ENCODE measurements at places on chromosomes 16 and 17.
A peak's percentile ranks its signal among the peaks of the same experiment; 100 is the strongest.

GRCh38 chr16:47060596-47060995, 83.1 kb downstream of the NETO2 start:
- DNase-seq, result no peak

- DNase-seq, result no peak
Measured at GRCh38 chr17:47252209-47252608, 1.4 kb upstream of the ITGB3 start.

DNA sequence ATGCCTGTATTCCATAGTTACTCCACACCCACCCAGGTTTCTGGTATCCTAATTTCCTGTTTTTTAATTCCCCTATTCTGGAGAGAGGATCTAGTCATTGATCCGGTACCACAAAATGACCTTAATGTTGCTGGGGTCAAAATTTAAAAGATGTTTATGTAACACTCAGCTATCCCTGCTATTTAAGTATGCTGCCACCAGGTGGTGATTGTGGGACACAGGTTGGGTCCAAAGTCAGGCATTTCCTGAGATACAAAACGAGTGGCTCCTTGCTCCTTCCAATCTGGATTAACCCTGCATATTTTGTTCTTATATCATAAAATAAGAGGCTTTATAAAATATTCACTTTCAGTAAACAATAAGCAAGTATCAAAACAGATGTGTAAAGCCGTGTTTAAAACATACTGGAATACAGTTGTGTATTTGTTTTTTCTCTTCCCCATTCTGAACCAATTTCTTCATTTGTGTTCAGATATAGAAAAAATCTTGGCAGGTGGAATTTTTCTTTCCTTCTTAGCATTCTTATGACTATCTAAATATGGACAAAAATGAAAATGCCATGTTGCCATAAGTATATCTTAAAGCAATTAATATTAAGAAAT, 16.3 kb downstream of the HS3ST4 start:
- DNase-seq, result no peak

DNA sequence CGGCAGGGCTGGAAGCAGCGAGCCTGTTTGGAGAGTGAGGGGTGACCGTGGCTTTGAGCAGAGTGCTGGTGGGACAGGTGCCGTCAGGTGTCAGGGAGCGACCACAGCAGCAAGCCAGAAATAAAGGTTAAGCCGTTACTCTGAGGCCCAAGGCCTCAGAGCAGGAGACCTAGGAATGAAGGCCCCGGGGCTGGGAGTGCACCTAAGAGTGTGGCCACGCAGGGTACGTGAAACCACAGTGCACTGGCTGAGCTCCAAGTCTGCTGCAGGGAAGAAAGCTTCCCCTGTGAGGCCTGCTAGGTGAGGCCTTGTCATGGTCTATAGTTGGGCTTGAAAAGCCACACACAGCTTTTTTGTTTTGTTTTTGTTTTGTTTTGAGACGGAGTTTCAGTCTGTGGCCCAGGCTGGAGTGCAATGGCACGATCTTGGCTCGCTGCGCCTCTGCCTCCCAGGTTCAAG, 8.7 kb downstream of the CLUAP1 start:
- DNase-seq, result no peak

GRCh38 chr16:71499775-71500364, 10.7 kb upstream of the ZNF19 start:
- DNase-seq, result peak; percentile 22

- no peak for DNase-seq
Measured at GRCh38 chr16:89166696-89167424, 4.7 kb upstream of the CDH15 start.

DNA sequence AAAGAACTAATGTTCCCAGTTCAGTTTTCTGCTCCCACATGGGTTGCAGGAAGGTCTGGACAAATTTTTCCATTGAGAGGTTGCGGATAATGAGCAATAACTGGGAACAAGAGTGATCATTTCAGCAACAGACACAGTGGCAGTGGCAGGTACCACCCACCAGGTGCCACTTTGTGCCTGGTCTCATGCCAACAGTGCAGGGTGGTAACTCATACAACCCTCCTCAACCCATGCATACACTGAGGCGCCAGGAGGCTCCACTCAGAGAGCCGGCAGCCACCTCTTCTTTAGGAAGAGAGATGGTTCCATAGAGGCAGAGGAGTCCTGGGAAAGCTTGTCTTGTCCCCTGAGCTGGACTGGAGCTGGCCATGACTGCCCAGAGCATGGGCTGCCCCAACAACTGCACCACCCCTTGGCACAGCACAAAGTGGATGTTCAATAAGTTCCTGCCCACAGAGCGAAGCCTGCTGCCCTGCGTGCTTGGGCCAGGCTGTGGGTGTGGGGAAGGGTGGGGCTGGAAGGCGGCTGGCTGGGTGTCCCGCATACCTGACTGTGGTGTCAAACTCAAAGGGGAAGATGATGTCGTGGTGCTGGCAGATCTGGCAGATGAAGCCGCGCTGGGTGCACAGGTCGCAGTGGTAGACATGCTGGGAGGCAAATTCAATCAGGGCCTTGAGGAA, 6.4 kb upstream of the ARHGAP27 start:
- DNase-seq, result no peak

DNA sequence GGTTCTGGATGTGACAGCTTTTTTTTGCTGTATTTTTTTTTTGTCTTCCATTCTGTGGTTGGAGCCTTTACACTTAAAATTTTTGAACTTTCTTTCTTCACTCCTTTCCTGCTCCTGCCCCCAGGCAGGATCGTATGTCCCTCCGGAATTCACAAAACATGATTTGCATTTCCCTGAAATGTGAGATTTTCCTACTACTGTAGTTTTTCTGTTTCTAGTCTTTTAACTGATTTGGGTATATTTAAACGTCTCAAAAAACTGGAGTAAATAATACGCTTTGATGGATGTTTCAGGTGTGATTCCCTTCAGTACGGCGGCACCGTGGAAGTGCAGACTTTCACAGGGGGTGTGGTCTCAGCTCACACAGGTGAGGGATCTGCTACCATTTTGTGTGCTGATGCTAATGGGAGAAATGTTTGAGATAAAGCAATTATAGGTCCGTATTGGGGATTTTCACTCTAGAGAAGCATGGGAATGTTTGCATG, 686 bp downstream of the SRCAP start:
- no peak for DNase-seq

DNA sequence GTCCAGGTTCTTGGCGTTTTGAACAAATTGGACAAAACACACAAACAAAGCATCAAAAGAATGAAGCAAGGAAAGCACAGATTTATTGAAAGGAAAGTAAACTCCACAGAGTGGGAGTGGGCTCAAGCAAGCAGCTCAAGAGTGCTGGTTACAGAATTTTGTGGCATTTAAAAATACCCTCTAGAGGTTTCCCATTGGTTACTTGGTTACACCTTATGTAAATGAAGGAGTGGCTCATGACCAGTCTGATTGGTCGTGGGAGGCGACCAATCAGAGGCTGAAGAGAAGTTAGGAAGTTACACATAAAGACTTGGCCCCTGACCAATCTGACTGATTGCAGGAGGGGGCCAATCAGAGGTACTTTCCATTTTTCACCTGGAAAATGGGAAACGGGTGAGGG, 1373.8 kb upstream of the GOT2 start:
- no peak for DNase-seq

GRCh38 chr17:81511554-81511803, 1.1 kb downstream of the ACTG1 start:
- DNase-seq, result no peak

GRCh38 chr17:79633154-79633553, 22.3 kb upstream of the RBFOX3 start:
- no peak for DNase-seq

- DNase-seq, result no peak
Measured at GRCh38 chr16:20903116-20903898, 2.7 kb downstream of the LYRM1 start.

DNA sequence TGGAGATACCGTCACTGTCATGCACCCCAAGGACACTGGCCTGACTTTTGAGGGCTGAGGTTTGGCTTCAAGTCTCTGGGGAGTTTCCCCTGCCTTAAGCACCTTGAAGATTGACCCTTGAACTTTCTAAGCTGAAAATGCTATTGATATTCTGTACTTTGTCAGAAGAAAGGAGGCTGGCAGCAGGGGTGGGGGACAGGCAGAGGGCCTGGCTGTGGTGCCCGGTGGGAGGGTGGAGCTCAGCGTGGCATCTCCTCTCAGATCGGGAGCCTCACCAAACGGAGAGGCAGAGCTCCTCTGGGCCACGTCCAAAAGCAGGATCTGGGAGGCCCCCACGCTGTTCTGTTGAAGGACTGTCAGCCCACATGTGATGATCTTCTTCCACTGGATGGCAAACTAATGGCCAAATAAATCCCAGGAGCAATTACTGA, 305.2 kb upstream of the IRX3 start:
- DNase-seq, result no peak

DNA sequence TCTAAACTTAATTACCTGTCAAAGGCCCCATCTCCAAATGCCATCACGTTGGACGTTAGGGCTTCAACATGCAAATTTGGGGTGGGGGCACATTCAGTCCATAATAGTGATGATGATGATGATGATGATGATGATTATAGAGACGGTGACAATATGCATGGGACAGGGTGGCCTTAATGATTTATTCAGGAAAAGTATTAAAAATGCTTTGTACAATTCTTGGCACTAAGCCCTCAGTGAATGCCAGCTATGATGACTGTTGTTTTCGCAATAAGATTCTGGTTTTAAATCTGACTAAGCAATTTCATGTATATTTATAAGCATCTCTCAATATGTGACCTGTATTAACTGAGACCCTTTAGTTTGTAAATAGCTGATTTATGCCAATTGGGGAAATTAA, 106.3 kb downstream of the C16orf95 start:
- no peak for DNase-seq

- DNase-seq, result no peak
Measured at GRCh38 chr17:43710101-43710500, 48.4 kb upstream of the MEOX1 start.

DNA sequence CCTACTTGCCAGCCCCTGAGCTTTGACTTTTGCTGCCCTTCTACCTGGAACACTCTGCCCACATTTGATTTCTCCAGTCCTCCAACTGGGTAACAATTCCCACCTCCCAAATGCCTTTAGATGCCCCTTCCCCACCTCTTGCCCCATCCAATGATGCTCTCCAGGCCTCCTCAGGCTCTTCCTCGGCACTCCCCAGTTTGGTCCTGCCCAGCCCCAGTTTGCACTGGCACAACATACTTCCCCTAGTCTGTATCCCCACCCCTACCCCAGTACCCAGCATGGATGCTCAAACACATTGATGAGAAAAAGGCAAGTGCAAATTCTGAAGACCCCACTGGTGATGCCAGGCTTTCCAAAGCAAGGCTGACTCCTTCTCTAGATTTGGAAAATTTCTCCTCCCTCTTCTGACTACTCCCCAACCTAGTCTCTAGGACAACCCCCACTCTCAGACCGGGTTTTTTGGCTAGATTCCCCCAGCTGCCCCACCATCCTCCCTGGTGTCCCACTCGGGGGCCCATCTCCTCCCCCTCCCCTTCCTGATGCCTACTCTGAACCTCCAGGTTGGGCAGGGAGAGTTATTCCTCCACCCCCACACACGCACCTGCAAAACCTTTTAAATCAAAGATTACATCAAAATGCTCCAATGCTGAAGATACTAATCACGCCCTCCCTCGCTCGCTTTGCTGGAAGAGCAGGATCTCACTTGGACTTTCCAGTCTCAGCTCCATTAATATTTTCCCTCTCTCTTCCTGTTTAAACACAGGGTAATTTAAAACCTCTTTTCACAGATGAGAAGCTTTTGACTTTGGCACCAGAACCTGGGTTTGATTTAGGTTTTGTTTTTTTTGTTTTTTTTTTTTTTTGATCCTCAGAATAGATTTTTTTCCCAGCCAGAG, 94.9 kb downstream of the TMEM132E start:
- no peak for DNase-seq

GRCh38 chr16:7303052-7303610, 29.5 kb upstream of the RBFOX1 start:
- DNase-seq, result no peak

DNA sequence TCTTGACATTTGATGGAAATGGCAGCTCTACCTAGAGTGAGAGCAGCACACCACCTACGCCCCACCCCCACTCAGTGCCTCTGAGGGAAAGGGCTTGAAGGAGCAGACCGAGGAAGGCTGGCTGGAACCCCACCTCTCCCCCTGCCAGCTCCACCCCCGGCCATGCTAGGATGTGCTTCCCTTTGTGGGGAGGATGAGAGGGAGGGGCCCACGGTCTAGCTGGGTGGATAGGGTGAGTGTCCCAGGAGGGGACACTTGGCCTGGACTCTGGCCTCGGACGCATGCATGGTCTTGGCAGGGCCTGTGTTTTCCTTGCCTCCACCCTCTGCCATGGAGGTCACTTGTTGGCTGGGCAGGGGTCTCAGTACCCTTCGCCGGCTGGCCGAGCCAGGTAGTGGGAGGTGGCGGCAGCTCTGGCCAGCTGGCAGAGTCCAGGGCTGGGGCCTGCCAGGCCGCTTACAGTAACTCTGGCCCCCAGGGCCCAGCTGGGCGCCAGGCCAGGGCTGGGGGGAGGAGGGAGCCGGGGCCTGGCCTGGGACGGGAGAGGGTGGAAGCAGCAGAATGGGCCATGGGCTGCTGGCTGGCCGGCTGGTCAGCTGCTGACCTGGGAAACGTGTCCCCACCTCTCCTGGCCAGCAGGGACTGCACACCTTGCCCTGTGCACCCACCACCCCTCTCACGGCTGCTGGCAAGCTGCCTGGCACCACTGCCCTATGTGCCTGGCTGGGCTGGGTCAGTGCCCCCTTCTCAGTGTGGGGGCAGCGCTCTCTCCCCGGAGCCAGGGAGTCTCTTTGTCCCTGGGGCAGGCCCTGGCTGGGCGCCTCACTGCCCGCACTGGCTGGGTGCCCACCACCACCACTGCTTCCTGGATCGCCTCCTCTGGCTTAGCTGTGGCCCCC, 23.0 kb downstream of the RARA start:
- DNase-seq, result peak; percentile 41

GRCh38 chr17:33014751-33015150, 23.1 kb downstream of the SPACA3 start:
- no peak for DNase-seq

DNA sequence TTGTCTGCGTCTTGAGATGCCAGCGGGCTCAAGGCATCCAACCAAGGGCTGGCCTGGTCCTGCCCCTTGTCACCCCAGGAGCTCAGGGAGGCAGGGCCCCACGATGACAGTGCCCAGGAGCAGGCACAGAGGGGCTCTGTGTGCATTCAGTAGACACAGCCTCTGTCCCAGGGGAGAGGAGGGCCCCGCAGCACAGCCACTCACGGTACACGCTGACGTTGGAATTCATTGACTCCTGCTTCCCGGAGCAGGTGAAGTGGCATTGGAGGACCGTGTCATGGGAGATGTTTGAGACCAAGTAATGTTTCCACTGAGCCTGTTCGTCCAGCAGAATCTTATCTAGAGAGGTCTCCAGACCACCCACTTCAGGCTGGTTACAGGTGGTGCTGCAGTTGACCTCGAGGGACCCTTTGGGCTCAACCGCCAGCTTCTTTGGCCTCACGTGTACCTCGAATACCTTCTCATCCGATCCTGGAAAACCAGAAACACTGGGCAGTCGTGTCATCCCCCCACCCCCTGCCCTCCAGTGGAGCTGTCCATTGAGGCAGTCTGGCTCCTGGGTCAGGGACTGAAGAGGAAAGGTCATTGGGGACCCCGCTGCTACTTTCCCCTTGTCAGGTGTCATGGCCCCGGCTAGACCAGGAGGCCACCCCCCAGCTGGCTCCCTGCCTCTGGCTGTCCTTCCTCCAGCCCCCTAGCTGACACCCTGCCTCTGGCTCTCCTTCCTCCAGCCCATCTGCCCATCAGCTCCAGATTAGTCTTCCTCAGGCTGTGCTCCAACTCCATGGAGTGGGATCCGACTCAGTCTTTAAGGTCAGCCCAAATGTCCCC, 7.0 kb downstream of the PRR29 start:
- DNase-seq, result no peak

- no peak for DNase-seq
Measured at GRCh38 chr17:17546399-17547185, 44.9 kb downstream of the PEMT start.
